ENCODE measurements at places on chromosomes 11 and 22.

- DNase-seq, result no peak
Observed at GRCh38 chr22:38300197-38300945, 16.9 kb downstream of the CSNK1E start.

DNA sequence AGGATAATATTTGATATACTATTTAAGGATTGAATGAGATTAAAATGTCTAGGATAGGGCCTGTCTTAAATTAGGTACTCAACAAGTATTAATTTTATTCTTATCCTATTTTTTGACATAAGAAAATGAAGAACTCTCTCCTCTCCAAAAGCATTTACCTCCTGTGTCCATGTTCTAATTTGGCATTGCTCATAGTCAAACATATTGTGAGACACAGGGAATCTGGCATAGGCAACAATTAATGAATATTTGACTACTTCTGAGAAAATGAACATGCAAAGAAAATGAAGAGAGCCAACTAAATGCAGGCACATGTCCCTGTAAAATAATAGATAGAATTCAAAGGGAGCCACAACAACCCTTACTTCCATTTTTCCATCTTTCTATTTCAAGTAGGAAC is 198.5 kb upstream of the C11orf87 start:
- DNase-seq, result no peak

GRCh38 chr11:126433989-126434949 is 78.8 kb downstream of the ST3GAL4 start:
- no peak for DNase-seq

- no peak for DNase-seq
Observed at GRCh38 chr11:126740846-126741245, 259.7 kb downstream of the KIRREL3 start.

GRCh38 chr11:77127235-77127911 is 673 bp upstream of the MYO7A start:
- DNase-seq, result peak; percentile 57

DNA sequence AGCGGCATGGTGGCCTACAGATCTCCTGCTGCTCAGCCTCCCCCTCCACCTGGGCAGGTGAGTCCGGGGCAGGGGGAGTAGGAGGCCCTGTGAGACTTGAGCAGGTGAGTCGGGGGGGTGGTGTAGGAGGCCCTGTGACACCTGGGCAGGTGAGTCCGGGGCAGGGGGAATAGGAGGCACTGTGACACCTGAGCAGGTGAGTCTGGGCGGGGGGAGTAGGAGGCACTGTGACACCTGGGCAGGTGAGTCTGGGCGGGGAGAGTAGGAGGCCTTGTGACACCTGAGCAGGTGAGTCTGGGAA is 299.3 kb downstream of the BRD1 start:
- no peak for DNase-seq

DNA sequence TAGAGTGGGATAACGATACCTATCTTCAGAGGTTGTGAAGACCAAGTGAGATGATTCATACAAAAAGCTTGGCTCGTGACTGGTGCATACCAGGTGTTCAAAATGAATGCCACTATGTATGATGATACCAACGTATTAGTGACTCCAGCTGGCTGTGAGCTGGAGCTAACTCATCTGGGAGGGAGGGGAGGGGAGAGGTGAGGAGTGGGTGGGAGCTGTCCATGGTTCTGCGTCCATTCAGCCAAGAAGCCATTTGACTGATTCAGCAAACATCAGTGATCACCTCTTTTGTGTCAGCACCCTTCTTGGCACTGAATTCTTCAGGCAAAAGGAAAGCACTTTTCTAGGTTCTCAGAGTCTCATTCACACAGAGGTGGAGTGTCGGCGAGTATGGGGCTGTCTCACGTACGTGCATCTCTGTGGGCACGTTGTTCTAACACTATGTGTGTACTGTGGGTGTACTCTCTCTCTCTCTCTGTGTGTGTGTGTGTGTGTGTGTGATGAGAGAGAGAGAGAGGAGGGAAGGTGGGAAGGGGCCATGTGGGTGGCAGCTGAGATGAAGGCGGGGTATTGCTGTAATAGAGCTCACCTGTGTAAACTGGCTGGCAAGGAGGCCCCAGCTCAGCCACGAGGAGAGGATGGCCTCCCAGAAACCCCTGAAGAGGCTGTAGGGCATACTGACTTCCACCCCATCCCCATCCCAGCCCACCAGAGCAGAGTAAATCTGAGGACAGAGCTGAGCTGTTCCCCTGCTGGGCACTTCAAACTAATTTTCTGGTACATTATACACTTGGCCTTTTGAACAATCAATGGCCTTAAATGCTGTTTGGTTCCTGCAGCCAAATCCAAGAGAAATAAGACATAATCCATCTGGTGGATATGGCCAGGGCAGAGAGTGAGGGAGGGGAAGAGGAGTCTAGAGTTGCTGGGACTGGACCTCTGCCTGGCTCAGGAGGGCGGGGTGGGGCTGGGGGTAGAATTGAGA is 96.1 kb upstream of the THY1 start:
- DNase-seq, result peak; percentile 31

DNA sequence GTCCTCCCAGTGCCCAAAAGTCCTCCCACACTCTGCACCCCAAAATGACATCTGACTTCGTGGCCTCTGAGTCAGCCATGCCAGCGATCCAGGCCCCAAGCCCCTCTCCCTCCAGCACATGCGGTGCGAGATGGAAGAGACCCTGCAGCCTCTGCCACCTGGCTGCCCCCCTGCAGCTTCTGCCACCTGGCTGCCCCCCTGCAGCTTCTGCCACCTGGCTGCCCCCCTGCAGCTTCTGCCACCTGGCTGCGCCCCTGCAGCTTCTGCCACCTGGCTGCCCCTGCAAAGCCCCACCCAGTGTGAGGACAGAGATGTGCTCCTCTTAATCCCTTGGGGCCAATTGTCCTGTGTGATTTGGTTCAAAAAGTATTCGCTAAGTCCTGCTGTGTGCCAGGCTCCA is 68.0 kb downstream of the WNT7B start:
- DNase-seq, result no peak

Data from Kasumi-1 (cell line).